ENCODE measurements at places on chromosomes 4 and X.

- DNase-seq = no peak
Observed at GRCh38 chr4:115370012-115370411, 256.6 kb upstream of the NDST4 start.

DNA sequence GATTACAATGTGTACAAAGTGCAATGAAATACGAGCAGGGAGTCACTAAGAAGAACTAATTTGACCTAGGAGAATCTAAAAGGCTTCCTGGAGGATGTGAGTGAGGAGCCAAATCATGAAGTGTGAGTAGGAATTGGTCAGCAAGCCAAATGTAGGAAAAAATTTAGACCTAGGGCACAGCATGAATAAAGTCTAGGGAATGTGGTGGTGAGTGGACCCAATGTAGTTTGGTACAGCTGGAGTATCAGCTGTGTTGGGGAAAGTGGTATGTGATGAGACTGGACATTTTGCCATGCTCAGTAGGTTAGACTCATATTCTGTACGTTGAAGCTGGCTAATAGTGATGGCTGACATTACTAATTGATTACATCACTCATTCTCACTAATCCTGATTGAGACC is 191.0 kb downstream of the AFF2 start:
- DNase-seq = peak; percentile 3

DNA sequence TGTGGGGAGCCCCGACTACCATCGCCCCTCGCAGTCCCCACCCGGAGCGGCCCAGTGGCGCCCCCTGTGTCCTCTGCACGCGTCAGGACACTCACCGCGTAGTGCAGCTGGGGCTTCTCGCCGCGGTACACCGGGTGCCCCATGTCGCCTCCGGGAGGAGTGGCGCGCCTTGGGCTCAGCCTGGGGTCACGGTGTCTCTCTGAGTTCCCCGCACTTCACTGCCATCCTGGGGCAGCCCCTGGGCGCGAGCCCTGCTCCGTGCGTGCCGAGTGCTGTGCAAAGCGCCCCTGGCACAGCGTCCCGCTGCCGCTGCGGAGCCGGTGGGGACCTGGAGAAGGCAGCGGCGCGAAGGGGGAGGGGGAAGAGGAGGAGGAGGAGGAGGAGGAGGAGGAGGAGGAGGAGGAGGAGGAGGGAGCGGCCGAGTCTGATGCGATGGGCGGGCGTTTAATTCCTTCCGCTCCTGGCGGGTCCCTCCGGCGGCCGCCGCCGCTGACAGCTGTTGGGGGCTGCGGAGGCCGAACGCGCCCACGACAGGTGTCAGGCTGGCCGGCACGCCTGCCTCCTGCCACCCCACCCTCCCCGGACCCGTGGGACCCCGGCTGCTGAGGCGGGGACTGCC is 134.3 kb downstream of the AMELX start:
- DNase-seq = no peak

GRCh38 chr4:109826719-109827118 is 1.1 kb upstream of the RRH start:
- DNase-seq = peak; percentile 39

GRCh38 chr4:47075262-47075661 is 43.9 kb downstream of the GABRB1 start:
- DNase-seq = peak; percentile 30

GRCh38 chrX:2325076-2325784 is 175.5 kb downstream of the DHRSX start:
- peak; percentile 90 for DNase-seq

DNA sequence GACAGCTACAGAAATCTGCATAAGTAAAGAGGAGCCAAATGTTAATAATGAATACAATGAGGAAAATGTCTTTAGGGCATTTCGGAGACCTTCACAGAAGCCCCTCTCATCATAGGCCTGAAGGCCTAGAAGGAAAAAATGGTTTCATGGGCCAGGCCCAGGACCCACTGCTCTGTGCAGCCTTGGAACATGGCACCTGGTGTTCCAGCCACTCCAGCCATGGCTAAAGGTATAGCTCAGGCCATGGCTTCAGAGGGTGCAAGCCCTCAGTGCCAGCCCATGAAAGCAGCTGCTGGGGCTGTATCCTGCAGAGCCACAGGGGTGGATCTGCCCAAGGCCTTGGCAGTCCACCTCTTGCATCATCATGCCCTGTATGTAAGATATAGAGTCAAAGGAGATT is 261.1 kb downstream of the SNCA start:
- DNase-seq = no peak

DNA sequence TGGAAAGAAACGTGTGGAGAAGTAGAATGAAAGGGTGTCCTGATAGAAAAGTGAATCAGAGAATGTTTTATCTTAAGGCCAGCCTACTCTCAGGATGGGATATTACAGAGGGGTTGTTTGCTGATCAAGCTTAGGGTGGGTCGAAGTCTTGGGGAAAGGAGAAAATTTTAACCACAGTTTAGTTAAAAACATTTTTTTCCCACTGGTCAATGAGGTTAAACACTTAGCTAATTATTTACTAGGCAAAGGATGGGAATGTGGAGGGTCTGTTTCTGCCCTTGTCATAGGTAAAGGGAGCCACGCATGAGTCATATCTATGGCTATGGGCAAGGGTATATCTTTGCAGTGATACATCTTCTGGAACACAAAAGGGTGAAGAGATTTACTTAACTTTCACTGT is 16.1 kb upstream of the SULT1E1 start:
- DNase-seq = no peak

- DNase-seq = no peak
Observed at GRCh38 chr4:10898072-10898471, 213.5 kb upstream of the CLNK start.

GRCh38 chr4:100848841-100849240 is 331.0 kb upstream of the EMCN start:
- DNase-seq = no peak

- no peak for DNase-seq
Observed at GRCh38 chr4:19429684-19430083, 822.0 kb upstream of the SLIT2 start.

DNA sequence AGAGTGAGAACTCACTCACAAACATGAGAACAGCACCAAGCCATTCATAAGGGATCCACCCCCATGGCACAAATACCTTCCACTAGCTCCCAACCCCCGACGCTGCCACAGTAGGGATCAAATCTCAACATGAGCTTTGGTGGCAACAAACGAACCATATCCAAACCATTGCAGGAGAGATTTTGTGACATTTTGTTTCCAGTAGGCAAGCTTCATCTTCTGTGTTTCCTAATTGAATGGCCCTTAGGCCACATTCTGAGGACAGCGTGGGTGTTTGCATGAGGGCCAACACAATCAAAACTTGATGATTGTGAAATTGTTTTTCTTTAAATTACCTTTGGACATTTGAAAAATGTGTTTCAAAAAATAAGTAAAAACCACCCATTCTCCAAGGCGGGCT is 102.6 kb upstream of the LNX1 start:
- DNase-seq = no peak

DNA sequence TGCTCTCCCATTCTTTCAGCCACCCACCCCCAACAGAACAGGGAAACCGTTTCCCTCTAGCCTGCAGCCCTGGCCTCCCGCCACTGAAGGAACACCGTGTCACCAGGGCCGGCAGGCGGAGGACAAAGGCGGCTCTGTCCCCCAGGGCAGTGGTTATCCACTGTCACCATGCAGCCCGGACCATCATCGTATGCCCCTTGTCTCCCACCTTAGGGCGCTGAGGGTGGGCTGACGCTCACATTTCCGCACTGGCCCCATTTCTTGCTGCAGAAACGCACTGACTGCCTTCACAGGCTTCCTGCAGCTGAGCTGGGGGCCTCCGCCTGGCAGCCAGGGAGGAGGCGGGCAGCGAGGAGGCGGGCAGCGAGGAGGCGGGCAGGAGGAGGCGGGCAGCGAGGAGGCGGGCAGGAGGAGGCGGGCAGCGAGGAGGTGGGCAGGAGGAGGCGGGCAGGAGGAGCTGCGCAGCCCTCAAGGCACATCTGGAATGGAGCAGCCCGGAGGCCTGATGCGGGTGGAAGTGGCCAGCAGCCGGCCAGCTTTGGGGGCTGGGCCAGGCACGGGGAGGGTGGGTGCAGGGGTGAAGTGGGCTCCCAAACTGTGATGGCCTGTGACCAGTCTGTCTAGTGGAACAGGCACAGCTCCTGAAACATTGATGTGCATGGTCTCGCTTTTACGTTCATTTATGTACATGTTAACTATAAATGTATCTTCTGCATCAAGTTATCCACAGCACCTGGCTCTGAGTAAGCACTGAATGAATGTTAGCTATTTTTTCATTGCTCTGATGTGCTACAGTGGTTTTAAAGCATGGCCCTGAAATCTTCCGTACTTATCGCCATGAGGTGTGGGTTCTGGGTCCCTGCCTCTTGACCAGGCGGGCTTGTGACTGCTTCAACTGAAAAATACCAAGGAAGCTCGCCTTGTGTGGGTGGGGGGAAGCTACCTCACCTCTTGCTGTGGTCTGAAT is 20.6 kb upstream of the KIAA0232 start:
- no peak for DNase-seq

GRCh38 chr4:156291317-156291716 is 337.7 kb upstream of the CTSO start:
- peak; percentile 49 for DNase-seq

GRCh38 chr4:37001688-37002436 is 242.7 kb upstream of the NWD2 start:
- DNase-seq = no peak

- DNase-seq = peak; percentile 17
Observed at GRCh38 chrX:25858273-25858880, 279.8 kb upstream of the MAGEB18 start.

- DNase-seq = peak; percentile 81
Observed at GRCh38 chr4:159006202-159006601, 96.7 kb upstream of the RAPGEF2 start.

GRCh38 chr4:37976991-37977470 is 16.8 kb downstream of the PTTG2 start:
- peak; percentile 65 for DNase-seq

DNA sequence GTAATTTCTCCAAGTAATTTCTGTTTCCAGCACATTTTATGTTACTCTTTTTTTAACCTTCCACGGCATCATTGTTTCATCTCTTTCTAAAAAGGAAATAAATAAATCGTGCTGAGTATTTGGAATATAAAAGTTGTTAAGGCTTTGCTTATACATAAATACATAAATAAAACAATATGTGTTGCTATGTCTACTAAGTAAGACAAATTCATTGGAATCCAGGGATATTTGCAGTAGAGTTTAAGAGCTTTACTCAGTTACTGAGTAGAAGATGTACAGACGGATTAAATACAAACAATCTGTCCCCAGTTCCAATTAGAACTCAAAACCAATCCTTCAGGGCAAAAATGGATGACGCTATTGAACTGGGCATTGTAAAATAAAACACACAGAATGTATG is 1.4 kb downstream of the ARHGAP24 start:
- DNase-seq = no peak

DNA sequence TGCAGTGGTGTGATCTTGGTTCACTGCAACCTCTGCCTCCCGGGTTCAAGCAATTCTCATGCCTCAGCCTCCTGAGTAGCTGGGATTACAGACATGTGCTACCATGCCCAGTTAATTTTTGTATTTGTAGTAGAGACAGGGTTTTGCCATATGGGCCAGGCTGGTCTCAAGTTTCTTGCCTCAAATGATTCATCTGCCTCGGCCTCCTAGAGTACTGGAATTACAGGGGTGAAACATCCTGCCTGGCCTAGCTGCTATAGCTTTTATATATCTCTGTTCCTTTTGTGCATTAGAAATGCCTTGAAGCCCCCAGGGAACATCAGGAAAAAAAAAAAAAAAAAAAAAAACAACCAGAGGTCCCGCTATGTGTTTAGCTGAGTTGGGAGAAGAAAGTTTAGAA is 34.8 kb downstream of the UBE2K start:
- peak; percentile 87 for DNase-seq

GRCh38 chr4:102031406-102031805 is 240.9 kb downstream of the BANK1 start:
- DNase-seq = no peak

DNA sequence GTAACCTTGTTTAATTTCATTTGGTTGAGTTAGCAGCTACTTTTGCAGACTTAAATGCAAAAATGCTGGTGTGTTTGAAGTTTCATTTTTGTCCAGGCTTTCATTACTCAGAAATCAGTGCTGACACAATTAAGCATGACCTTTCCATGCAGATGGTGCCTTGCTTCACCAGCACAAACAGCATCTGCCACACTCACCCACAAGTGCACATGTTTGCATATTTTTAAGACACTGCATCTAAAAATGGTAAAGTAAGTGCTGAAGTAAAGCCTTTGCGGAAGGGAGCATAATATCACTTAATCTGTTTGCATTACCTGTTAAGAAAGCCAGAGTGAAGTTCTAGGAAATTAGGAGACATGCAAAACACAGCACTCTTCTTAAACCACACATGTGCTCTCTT is 7.3 kb upstream of the DAPP1 start:
- no peak for DNase-seq

DNA sequence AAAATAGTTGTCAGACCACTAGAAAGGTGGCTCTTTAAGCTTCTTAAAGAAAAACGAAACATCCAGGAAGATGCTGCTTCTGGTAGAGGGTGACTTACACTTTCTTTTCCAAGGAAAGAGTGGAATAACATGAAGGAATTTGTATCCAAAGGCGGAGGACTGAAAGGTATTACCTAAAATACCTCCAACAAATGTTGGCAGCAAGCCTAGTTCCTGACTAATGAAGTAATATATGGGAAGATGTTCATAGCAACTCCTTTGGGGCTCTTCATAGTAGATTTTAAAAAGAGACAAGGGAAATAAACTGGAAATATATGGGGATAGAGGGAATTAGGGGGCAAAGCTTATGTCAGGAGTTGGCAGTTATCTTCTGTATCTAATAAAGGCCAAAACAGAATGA is 116.2 kb downstream of the AASDH start:
- no peak for DNase-seq

- DNase-seq = no peak
Observed at GRCh38 chr4:120816296-120816965, 106.1 kb downstream of the PRDM5 start.

- no peak for DNase-seq
Observed at GRCh38 chrX:45506149-45506730, 305.6 kb upstream of the DIPK2B start.

- peak; percentile 89 for DNase-seq
Observed at GRCh38 chr4:135508006-135508714, 1306.6 kb upstream of the PABPC4L start.

- DNase-seq = peak; percentile 51
Observed at GRCh38 chr4:69881173-69881773, 21.3 kb upstream of the SULT1E1 start.
